Activated CD4-positive, alpha-beta T cell treated with anti-CD3 and anti-CD28 coated beads for 1 hour (primary cell): ENCODE measurements at places on chromosomes 16 and 17.

DNA sequence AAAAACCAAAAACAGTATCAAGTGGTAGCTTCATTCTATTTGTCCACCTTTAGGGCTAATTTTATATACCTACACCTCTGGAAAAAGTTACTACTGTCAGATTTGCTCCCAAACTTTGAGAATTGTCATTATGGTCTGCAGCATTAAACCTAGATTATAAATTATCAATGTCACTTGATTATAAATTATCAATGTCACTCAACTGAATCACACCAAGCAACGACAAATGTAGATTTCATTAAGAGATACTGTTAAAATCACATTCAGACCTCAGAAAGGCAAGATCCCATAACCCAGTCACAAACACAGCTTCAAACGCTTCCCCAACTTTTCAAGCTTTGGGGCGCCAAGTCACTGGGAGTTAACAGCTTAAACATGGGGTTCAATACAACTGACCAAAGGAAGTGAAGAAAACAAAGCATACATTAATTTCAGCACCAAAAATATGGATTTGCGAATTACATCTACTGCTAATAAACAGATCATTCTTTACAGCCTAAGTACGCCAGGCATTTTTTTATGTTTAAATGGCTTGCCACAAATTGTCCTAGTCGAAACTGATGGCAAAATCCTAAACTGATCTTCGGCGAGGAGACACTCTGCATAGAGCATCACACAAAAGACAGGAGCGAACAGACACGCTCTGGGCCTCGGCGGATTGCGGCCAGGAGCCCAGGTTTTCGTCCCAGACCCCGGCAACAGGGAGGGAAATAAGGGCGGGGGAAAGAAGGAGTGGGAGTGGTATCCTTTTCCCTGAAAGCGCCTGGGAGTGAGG lies 981 bp downstream of the GLG1 start:
- DNase-seq, result no peak

- no peak for DNase-seq
Measured at GRCh38 chr17:73901661-73902415, 257.6 kb upstream of the SDK2 start.

GRCh38 chr17:29018788-29019474 lies 13.1 kb upstream of the SEZ6 start:
- no peak for DNase-seq

DNA sequence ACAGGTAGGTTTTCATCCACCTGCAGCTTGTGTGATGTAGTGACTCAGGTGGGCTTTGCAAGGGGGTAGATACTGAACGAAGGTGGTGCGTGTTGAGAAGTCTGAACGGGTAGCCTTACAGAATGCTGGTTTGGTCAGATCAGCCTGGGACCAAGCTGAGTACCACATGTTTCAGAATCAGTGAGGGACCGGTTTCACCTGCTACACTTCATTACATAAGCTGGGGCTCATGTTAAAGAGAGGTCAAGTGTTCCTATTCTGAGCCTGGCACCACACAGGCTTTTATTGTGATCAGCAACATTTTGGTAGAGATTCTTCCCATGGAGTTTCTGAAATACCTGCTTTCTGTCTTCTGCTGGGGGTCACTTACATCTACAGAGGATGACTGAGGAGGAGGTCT lies 207.4 kb upstream of the EEF2KMT start:
- DNase-seq, result no peak

DNA sequence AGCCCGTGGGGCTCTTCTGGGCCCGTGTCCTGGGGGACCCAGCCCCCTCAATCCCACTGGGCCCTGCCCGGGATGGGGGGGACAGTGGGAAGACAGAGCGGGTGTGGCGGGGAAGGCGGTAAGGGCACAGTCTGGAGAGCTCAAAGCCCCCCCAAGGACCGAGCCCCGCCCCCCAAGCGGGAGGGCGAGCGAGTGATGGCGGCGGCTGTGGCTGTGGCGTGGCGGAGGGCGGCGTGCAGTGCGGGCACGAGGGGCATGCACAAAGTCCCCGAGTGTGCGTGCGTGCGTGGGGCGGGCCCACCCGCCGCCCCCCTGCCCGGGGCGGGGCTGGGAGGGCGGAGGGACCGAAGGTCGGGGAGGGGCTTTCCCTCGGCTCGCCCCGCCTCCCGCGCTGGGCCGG lies 3.6 kb upstream of the WDR24 start:
- no peak for DNase-seq

GRCh38 chr17:2825253-2825970 lies 29.2 kb downstream of the RAP1GAP2 start:
- no peak for DNase-seq

GRCh38 chr16:53946746-53947386 lies 242.9 kb downstream of the FTO start:
- DNase-seq, result no peak

DNA sequence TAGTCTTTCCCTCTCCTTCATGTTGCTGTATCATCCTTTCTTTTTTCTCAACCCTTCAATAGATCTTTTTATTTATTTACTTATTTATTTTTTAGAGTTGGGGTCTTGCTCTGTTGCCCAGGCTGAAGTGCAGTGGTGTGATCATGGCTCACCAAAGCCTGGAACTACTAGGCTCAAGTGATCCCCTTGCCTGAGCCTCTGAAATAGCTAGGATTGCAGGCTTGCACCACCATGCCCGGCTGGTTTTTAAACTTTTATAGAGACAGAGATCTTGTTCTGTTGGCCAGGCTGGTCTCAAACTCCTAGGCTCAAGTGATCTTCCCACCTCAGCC lies 51.7 kb downstream of the SNX29 start:
- DNase-seq, result no peak

DNA sequence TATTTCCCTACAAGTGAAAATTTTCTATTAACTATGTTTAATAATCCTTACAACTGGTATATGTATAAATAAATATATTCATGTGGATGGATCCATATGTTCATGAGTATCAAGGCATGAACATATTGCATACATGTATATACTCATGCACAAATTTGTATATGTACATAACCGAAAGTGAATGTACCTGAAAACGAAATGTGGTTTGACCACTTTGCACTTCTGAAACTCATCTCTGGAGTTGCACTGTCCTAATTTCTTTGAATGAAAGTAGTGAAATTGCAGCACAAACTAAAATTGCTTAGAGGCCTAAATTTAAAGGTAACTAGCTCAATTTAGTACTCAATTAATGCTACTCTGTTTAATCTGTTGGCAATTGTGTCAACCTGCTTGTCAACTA lies 27.4 kb upstream of the GNAO1 start:
- no peak for DNase-seq

- no peak for DNase-seq
Measured at GRCh38 chr17:21454441-21454840, 78.3 kb downstream of the KCNJ12 start.

DNA sequence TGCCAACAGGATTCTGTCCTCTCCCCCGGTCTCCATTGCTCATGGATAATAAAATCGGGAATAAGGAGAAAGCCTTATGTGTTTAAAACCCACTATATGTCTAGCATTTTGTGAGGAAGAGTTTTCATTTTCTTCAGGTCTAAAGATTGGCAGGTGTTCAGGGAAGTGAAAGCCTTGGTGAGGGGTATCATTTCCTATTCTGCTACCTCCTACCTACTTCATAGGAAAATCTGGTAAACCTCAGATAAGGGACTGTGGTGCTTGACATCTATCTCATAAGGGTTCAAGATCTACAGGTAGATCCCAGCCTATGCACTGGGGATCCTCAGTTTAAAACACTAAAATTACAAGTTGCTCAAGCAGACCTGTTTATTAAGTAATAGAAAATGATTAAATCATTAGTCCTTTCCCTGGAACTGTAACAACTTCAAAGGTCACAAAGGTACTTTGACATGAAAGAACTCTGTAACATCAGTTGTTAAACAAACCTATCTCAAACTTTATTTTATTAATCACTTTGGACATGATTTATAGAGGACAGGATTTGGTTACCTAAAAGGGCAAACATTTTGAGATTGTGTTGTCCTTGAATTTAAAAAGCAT lies 6.5 kb downstream of the MOSMO start:
- no peak for DNase-seq
